ENCODE measurements at places on chromosomes 13 and 19.

- DNase-seq, result no peak
Observed at GRCh38 chr13:82636119-82636518, 1246.2 kb downstream of the SLITRK1 start.

GRCh38 chr13:114161644-114162532 lies 17.2 kb upstream of the CFAP97D2 start:
- peak; percentile 30 for DNase-seq

GRCh38 chr13:80363890-80364503 lies 23.1 kb upstream of the SPRY2 start:
- no peak for DNase-seq

DNA sequence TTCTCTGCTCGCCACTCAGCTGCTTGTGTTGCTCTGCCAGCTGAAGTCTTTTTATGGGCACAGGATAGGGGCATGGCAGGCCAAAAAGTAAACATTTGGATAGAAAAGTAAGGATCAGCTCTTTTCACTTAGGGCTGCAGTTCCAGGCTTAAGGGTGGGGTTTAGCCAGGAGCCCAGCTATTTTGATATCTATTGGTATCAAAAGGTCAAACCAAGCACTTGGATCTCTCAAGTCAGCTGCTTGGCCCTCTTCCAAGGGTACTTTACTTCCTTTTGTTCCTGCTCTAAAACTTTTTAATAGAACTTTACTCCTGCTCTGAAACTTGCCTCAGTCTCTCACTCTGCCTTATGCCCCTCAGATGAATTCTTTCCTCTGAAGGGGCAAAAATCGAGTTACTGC lies 55.7 kb upstream of the ABCC4 start:
- DNase-seq, result no peak

- DNase-seq, result no peak
Observed at GRCh38 chr13:25421612-25422011, 49.8 kb downstream of the ATP8A2 start.

DNA sequence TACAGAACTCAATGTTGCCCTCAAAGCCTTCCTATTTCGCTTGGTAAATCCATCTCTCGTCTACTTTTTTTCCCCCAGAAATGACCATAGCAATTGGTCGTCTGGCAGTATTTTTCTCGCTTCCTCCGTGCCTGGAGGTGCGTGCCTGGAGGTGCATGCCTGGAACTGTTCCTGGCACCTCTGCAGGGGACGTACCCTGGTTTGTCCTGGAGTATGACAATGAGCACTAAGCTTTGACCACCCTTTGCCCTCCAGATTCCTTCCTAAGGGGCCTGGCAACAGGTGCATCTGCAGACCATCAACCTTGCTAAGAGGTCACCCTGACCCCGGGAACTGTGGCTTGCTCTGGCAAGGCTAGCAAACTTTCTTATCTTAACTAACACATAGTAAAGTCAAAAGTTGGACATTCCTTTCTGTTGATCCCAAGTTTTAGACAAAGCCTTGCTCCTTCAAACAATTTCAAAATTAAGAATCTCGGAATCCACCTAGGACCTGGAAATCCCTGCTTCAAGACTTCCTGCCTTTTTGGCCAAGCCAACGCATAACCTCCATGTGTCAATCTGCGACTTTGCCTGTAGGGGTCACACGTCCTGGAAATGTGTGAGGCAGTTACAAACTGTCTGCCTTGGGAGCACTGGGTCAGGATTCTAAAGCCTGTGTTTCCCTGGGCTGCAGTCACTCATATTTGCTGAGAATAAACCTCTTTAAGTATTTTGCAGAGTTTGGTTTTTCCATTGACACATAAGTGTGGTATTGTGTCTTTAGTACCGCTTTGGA lies 28.8 kb upstream of the TUBGCP3 start:
- no peak for DNase-seq

DNA sequence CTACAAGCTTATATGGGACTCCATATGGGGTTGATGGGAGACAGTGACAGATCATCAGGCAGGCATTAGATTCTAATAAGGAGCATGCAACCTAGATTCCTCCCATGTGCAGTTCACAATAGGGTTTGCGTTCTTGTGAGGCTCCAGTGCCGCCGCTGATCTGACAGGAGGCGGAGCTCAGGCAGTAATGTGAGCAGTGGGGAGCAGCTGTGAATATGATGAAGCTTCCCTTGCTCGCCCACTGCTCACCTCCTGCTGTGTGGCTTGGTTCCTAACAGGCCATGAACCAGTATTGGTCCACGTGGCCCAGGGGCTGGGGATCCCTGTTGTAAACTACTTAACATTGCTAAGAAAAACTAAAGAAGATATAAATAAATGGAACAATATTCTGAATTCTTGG lies 378.4 kb downstream of the KCNRG start:
- DNase-seq, result no peak

DNA sequence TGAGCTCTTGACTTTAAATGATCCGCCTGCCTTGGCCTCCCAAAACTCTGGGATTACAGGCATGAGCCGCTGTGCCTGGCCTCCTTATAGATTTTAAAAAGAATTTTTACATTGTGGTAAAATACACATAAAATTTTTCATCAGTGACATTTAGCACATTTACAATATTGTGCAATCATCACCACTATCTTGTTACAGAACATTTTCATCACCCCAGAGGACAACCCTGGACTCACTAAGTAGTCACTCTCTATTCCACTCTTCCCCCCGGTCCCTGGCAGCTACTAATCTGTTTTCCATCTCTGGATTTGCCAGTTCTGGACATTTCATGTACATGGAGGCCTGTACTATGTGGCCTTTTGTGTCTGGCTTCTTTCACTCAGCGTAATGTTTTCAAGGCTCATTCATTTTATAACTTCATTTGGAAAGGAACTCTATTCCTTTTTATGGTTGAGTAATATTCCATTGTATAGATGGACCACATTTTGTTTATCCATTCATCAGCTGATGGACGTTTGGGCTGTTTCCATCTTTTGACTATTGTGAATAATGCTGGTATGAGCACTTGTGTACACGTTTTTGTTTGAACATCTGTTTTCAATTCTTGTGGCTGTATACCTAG lies 19.9 kb downstream of the MEGF8 start:
- no peak for DNase-seq

- no peak for DNase-seq
Observed at GRCh38 chr19:29376855-29377354, 148.9 kb upstream of the VSTM2B start.

DNA sequence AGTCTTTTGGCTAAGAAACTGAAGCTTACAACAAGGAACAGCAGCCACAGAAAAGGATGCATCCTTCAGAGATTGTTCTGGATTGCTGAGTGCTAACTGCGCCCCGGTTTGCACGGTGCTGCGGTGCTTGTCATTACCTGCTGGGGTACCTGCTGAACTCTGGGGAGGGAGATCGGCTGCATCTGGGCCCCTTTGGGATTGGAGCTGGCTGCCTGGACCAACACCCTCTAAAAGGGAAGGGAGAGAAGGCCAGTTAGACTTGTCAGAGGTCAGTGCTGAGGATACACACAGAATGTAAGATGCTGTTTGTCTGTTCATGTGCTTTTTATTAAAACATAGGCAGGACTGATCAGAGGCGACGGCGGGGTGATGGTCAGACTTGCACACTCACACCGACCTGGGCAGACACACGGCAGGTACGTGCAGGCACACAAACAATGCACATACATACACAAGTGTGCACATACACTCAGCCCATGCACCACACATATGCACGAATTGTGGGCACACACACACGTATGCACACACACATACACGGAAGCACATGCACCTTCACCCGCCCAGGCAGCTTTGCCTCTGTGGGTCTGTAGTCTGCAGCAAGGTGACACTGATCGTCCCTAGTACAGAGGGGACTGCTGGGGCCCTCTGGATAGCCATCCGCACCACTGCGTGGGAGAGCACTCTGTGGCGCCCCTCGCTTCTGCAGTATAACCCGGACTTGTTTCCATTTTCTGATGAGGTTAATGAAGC lies 66.1 kb downstream of the RFX2 start:
- DNase-seq, result no peak

- DNase-seq, result no peak
Observed at GRCh38 chr19:18871543-18871942, 24.4 kb downstream of the CERS1 start.

GRCh38 chr13:64428196-64428595 lies 2801.9 kb downstream of the PCDH9 start:
- DNase-seq, result no peak

GRCh38 chr13:41452462-41452861 lies 4.9 kb upstream of the RGCC start:
- no peak for DNase-seq

DNA sequence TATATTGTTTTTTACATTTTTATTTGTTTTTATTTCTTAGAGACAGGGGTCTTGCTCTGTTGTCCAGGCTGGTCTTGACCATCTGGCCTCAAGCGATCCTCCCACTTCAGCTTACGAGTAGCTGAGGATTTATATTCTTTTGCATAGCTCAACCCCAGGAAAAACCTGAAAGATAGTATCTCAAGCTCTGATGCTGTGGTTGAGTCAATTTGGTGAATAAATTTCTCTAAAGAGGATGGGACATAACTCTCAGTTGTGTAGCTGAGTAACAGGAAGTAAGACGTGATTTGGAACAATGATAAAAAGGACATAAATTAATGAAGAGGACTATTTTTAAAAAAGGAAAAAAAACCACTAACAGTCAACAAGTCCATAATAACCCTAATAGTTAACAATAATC lies 79.8 kb upstream of the TNFSF11 start:
- DNase-seq, result no peak

GRCh38 chr19:19021115-19021514 lies 12.2 kb downstream of the SUGP2 start:
- no peak for DNase-seq

- DNase-seq, result no peak
Observed at GRCh38 chr19:45419396-45419795, 4.3 kb downstream of the ERCC1 start.

DNA sequence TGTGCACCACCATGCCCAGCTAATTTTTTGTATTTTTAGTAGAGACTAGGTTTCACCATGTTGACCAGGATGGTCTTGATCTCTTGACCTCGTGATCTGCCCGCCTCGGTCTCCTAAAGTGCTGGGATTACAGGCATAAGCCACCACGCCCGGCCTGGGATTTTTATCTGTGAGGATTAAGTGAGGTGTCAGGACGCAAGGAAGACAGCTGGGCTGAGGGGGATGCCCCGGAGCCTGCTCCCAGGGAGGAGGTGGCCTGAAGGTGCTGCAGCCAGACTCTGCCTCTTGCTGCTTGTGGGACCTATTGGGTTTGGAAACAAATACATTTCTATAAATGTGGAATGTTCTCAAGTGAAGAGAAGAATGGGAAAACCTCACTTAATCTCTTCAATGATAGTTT lies 131.6 kb downstream of the OLFM4 start:
- no peak for DNase-seq

DNA sequence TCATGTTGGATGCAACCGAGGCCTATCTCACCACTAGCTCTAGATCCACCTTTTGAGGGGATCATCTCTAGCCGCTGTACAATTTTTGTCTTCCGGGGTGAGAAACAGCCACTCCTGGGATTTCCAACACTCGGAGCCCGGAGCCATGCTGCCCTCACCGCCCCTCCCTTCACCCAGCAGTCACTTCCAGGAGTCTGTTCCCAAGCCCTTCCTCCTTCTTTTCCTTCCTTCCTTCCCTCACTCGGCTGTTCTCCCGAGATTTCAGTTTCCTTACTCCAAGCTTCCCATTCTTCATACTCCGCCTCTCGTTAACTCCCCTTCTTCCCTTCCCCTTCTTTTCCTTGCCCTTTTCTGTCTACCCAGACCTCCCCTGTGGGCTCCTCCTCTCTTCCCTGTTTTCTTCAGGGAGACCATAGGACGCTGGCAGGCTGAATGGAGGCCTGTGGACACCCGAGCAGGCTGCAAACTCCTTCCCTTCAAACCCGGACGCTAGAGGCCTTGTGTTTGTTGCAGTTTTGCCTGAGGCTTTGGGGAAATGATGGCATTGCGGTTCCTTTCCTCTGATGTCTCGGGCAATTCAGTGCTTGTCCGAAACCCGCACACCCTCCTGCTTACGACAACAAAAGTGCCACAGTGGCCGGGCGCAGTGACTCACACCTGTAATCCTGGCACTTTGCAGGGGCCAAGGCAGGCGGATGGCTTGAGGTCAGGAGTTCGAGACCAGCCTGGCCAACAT lies 96.0 kb downstream of the CAB39L start:
- DNase-seq, result no peak

DNA sequence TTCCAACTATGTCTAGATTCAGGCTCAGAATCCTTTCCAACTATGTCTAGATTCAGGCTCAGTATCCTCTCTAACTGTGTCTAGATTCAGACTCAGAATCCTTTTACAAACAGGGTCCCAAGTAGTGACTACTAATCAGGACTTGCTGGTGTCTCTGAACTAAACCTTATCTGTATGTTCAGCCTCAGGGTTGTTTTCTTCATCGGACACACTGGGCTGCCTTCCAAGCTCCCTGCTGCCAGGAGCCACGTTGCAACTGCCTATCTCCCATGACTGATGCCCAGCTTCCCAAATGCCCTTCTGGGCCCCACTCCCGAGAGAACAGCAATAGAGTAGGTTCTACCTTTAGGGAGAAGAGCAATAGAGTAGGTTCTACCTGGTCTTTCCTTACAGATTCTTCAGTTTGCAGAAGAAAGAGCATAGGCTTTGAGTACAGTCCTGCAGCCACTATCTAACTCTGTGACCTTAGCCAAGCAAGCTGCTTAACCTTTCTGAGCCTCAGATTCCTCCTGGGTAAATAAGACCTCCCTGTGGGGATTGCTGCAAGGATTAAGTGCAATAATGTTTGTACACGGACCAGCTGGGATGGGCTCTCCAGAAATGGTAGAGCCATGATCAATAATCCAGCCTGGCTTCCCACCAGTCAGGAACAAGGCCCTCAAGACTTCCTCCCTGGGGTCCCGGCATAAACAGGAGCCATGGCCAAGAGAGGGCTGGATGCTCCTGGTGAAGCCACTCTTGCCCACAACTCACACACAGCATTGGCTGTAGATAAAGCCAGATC lies 61.5 kb downstream of the ZIC5 start:
- no peak for DNase-seq

DNA sequence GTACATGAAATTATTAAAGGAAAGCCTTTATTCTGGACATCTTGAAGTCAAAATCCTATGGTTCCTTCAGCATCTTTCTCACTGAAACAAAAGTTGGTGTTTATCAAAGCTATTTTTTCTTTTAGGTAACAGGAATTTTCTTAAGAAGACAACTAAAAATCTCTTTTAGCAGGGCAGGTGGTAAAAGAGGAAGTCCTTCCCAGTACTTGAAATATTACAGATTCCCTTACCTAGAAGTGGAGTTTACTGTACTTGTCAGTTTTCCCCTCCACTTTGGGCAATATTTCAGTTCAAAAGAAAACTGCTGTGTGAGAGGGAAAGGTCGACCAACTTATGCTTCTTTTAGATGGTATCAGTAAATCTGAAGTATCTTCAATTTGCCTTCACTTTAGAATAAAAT lies 64.3 kb upstream of the TDRD3 start:
- no peak for DNase-seq

DNA sequence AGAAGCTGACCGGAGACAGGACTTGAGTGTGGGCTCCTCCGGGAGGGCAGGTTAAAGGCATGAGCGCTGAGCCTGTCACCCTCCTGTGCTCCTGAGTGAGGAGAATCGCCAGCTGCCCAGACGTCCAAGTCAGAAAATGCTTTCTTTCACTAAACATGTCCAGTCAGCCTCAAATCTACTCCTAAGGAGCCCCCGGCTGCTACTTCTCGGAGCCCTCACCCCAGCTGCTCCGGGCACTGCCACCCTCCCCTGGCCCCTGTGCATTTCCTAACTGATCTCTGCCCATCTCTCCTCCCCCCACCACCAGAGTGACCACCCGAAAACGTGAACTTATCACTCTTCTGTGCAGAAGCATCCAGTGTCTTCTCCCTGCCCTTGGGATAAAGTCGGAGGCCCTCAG lies 277.5 kb upstream of the SOX1 start:
- DNase-seq, result no peak

- DNase-seq, result peak; percentile 18
Observed at GRCh38 chr13:43785650-43786471, 911 bp downstream of the ENOX1 start.

Data from activated naive CD4-positive, alpha-beta T cell treated with Interleukin-2 at 50 U/mL for 16 hours (primary cell).